ENCODE measurements at places on chromosomes 16 and 17. TPM values are rescaled to one million over a fixed set of nuclear protein-coding genes. Genes with fewer than 3 reads are reported as not detected.

DNA sequence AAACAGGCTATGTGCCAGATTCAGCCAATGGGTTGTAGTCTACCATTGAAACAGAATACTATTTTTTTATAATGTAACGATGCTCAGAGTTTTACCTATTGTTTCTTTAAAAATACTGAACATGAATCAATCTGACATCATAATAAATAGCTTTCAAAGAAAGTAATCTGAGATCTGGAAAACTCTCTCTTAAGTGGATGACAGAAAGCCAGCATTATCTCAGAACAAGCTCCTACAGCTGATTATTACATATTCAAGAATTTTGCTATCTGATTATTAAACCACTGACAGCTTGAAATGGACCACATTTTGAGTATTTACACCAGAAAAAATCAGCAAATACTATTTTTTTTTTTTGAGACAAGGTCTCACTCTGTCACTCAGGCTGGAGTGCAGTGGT is 484.2 kb upstream of the SOX9 start:
- no peak for DNase-seq

DNA sequence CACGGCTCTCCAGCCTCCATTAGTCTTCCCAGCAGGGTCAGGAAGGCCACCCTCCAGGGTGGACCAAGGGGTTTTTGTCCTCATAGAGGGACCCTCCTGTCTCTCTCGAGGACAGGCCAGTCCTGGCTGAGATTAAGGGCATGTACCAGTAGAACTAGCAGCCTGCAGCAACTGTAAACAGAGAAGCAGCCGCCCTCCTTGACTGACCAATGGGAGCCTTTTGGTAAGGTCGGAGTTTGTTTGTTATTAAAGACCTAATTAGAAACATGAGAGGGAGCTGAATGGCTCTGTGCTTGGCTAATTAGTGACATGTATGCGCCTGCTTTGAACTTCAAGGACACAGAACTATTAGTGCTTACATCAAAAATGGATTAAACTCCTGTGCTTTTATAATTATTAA is 80.0 kb downstream of the CCDC182 start:
- DNase-seq: no peak

GRCh38 chr17:70691150-70691549 is 521.8 kb downstream of the KCNJ2 start:
- no peak for DNase-seq

DNA sequence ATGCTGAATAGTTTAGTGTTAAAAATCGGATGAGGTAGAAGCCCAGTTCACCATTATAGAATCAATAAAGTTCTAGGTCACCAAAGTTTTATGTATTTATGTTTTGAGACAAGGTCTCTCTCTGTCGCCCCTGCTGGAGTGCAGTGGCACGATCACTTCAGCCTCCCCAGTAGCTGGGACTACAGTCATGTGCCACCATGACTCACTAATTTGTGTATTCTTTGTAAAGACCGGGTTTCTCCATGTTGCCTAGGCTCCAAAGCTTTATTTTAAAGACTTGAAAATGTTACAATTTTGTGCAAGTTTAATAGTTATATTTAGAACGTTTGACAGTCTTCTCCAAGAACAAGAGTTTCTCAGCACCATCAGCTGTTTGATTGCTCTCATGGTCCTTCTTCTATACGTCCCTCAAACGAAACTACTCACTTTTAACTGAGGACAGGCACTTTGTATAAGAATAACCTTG is 32.1 kb downstream of the NDE1 start:
- peak; percentile 90 for DNase-seq

ORAI3 gene
- 35.2 TPM for total RNA-seq

HCRT gene
- total RNA-seq: not detected
